ENCODE measurements at places on chromosomes 3 and 15.

DNA sequence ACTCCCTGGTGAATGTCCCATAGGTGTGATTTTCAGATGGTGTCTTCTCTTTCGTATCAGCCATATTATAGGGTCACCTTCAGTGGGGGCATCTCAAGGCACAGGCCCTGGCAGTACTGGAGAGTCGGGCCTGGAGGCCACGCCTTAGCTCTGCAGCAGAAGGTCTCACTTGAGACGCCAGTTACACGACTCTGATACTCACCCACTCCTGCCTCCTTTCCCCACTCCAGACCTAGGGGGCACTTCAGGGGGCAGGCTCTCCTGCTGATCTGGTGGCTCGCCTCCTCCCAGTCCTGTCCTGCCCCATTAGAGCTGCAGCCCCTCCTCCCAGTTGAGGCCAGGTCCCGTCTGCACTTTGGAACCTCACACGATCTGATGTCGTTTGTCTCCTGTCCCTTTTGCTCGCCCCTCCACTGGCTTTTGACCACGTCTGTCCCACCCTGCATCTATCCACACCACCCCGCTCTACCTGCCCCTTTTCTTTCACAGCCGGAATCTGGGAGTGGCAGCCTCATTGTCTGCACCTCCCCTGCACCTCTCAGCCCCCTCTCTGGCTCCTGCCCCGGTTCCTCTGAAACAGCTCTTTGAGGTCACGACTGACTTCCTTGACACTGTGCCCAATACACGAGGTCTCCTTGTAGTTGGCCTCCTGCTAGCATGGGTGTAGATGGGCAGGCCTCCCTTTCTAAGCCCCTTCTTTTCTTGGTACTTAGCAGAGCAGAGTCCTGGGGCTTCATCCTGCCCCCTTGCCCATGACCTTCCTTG lies 181.9 kb downstream of the NSMCE3 start:
- H3K27me3 ChIP-seq = no peaks in the 10 kb centered on the region
- H3K4me1 ChIP-seq = peaks cover 36% of the 10 kb centered on the region
- no peak overlapping the region for H3K27ac ChIP-seq
- peaks cover 12% of the 10 kb centered on the region for H3K36me3 ChIP-seq

DNA sequence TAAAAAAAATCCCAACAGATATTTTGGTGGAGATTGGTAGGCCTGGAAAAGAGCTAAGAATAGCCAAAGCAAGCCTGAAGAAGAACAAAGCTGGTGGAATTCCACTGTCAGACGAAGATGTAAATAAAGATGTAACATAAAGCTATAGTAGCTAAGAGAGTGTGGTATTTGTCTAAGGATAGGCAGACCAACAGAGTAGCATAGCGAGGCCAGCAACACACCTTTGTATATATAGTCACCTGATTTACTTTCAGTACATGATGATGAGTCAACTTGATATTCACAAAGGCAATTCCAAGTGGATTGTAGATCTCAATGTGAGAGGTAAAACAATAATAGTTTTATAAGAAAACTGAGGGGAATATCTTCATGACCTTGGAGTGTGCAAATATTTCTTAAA lies 53.6 kb upstream of the SYN2 start:
- no peaks in the 10 kb centered on the region for H3K36me3 ChIP-seq
- peaks cover 31% of the 10 kb centered on the region for H3K27me3 ChIP-seq
- no peak overlapping the region for H3K27ac ChIP-seq
- no peaks in the 10 kb centered on the region for H3K4me1 ChIP-seq
- H3K4me3 ChIP-seq = no peak overlapping the region

DNA sequence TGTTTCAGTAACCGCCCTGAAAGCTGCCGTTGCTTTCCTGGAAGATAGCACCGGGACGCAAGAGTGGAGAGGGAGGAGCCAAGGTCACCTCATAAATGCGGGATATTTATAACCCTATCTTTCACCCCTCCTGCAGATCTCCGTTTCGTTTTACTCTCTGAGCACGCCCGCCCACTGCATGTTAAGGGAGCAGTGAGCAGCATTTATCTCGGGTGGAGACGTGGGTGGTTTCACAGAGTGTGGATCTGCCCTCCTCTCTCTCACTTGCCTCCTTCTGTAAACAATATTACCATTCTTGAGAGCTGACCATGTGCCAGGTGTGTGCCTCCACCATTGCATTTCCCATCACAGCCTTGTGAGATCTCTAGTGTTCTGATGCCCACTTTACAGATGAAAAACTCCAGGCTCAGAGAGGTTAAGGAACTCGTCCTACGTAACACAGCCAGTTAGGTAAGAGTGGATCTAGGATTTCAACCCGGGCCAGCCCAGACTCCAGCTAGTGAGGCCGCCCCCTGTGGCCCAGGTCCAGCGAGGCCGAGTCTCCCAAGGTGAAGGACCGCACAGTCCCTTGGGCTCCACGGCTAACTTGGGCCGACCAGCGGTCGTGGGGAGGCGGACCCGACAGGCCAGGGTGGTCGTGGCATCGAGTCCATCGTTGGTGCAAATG lies 16.9 kb upstream of the SEMA4B start:
- H3K36me3 ChIP-seq = no peaks in the 10 kb centered on the region
- H3K4me3 ChIP-seq = peak overlapping the region; percentile 78
- H3K27ac ChIP-seq = peak overlapping the region; percentile 82
- DNase-seq = peak; percentile 49
- no peaks in the 10 kb centered on the region for H3K27me3 ChIP-seq

DNA sequence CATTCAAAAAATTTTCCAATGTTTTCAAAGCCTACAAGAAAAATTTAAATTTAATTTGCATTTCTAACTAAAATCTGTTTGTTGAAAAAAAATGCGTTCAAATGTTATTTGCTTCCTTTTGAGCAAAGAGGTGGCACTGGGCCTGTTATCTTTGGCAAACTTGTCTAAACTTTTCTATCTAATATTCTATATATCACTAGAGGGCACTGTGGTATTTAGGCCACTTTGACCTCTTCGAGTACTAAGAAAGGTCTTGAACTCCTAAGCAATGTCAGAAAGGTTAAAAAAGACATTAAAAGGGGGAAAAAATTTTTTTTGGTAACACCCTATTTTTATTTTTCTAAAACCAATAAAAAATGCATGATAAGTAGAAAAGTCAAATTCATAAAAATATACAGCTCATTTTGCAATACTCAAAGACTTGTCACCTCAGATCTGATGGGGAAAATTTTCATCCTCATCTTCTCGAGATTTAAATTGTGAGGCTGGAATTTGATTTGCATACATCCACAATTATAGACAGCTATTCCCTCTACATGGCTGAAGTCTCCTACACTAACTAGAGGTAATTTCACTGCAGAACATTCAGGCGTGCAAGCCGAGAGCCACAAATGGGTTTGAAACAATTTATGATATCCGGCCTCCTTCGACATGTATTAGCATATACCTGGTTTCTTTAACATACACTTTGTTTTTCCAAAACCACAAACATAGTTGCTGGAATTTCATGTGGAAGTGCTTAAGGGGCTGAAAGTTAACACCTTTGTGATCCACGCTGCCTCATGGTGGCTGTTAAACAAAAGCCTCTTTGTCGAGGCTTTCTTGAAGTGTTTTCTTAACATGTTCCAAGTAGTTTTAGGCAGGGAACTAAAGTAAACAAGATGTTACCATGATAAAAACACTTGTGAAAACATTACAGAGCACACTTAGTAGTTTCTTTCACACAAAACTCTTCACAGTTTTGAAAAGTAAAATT lies 576.4 kb downstream of the FOXP1 start:
- peak overlapping the region; percentile 3 for H3K4me3 ChIP-seq
- peaks cover 88% of the 10 kb centered on the region for H3K36me3 ChIP-seq
- peaks cover 87% of the 10 kb centered on the region for H3K4me1 ChIP-seq
- no peak for DNase-seq
- H3K27me3 ChIP-seq = no peaks in the 10 kb centered on the region
- peak overlapping the region; percentile 97 for H3K27ac ChIP-seq

DNA sequence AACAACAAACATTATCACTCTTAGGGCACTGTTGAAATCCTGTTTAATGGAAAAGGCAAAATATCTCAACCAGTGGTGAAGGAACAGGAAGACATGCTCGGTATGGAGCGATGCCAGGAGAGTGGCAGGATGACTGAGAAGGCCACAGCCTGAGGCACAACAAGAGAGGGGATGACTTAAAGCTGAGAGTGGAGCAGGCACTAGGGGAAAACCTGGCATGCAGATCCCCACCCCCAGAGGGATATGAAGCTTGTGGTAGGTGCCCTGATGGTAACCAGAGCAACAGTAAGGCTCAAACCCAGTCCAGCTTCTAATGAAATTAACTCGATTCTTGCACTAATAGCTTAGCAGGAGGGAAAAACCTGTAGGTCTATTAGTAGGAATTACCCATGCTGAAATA lies 40.4 kb downstream of the LYSMD4 start:
- H3K27me3 ChIP-seq = no peaks in the 10 kb centered on the region
- DNase-seq = no peak
